ENCODE measurements at places on chromosomes 1 and 21.
A peak's percentile ranks its signal among the peaks of the same experiment; 100 is the strongest.

DNA sequence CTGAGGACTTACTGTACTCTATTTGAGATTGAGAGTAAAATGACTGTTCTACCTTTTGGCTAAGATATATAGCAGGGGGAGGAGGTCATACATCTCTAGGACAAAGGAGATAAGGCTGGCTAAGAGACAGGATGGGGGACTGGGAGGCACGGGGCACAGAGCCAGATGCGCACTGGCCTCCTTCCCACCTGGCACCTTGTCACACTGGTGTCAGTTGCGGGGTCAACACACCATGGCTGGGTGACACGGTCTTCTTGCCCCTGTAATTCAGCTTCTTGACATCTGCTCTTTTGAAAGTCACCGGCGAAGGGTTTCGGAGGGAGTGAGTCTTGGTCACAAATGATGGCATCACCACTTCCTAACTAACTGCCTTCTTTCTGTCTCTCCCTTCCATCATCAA, 177.3 kb downstream of the ZSCAN20 start:
- DNase-seq: no peak

DNA sequence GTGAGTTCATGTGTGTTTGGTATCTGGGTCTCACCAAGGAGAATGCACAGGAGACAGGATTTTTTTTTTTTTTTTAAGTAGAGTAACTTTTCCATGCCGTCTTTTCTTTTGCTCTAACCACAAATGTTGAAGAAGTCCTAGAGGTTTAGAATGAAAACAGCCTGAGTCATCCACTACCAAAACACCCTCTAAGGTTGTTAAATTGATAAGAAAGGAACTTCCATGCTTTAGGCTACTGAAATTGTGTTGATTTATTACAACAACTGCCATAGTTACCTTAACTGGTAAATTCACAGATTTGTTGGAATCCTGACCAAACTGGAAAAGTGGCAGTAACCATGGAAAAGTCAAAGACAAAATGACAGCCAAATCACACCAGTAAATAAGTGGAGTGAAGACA, 375.6 kb downstream of the AMY1C start:
- DNase-seq: no peak

DNA sequence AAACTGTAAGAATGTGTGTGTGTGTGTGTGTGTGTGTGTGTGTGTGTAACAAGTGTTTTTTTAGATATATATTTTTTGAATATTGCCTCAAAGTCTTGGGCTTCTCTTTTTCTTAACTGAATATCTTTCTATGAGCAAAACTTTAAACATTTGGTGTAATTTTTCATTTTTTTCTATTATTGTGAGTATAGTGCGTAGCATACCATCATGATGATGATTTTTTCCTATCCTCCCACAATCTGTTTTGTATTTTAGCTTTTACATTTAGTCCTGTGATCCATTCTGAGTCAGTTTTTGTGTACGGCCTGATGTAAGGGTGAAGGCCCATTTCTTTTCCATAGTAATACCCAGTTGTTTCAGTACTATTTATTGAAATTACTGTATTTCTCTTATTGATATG, 680.6 kb downstream of the TTLL7 start:
- DNase-seq: no peak

DNA sequence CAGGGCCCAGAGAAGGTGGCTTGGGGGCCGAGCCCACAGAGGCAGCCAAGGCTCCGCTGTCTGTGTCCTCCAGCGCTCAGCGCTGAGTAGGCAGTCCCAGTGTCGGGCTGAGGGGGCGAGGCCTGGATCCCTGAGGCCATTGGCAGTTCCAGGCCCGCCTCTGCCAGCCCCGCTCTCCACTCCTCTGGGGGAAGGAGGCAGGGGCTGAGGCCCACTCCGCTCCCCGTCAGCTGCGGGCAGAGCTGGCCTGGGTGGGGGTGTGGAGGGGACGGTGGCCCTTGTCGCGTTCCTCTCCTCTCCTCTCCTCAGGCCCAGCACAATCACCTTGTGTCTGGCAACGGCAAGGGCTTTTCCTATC, 132.8 kb downstream of the CASZ1 start:
- DNase-seq: peak; percentile 22

- DNase-seq: no peak
These were observed 366.8 kb upstream of the DPYD start for GRCh38 chr1:98287626-98288025.

- no peak for DNase-seq
These were observed 21.7 kb upstream of the VASH2 start for GRCh38 chr1:212928323-212929291.

DNA sequence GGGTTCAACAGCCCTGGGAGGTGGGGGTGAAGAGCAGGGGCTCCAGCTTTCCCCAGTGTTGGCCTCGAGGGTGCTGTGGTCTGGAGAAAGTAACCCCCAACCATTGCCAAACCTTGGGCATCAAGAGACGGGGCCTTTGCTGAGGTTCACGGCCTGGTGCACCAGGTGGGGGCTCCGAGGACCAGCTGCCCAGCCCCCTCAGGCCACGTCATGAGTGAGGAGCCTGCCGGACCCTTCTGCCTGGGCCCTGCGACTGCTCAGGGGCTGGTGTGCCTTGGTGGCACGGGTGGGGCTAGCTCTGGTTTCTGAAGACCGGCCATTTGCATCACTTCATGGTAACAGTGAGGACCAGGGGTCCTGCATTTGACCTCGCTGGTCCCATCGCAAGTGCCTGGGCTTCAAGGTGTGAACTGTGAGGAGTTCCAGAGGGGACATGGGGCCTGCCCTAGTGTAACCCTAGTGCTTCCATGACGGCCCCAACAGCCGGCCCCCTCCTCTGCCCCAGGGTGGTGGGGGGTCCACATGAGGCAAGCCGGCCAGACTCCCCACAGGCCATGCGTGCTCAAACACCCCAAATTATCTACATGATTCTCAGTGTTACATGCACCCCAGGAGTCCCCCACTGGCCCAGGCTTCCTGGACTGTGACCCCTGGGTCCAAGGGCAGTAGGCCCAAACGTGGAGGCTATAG, 13.5 kb downstream of the MORN1 start:
- no peak for DNase-seq

GRCh38 chr1:236701782-236702181, 15.5 kb downstream of the ACTN2 start:
- no peak for DNase-seq

DNA sequence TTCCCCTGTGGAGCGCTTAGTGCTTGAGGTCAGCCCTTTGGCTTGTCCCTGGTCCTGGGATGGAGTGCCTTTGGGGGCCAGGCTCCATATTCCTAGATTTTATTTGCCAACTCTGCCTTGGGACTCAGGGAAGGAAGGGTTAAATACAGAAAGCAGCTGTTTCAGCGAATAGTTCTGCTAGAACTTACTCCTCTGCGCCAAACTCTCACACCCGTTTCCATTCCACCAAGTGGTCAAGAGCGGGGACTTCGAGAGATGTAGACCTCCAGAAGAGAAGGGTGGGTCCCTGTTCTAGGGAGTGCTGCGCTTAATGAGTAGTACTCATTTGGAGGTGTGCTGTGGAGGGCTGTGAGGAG, 704 bp upstream of the TOMM40L start:
- no peak for DNase-seq

DNA sequence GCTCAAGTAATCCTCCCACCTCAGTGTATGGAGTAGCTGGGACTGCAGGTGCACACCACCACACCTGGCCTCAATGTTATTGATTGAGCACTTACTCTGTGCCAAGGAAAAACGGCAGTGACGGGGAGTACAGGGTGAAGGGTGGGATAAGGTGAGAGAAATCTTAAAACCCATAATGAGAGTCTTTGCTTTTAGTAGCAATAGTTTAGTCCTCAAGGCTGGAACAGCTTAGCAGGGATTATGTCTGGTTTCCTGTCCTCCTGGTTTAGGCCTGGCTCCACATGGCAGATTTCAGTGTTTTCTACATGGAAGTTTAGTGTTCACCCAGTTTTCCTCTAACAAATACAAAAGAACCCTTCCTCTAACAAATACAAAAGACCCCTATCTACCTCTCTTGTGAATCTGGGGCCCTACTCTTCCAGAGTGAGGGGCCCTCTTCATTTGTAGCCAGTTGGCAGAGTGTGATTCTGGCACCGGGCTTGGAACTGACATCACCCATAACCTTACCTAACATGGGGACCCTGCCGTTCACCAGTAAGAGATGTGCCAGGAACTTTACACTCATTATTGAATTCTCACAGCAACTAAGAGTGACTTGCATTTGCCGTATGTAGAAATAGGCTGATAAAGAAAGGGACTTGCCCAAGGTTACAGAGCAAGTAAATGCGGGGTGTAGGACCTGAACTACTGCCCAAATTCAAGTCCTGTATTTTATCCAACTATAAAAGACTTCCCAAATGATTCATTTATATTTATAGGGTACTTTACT, 6.9 kb downstream of the ZNF691 start:
- no peak for DNase-seq

GRCh38 chr1:118151312-118151937, 33.6 kb downstream of the SPAG17 start:
- peak; percentile 57 for DNase-seq

DNA sequence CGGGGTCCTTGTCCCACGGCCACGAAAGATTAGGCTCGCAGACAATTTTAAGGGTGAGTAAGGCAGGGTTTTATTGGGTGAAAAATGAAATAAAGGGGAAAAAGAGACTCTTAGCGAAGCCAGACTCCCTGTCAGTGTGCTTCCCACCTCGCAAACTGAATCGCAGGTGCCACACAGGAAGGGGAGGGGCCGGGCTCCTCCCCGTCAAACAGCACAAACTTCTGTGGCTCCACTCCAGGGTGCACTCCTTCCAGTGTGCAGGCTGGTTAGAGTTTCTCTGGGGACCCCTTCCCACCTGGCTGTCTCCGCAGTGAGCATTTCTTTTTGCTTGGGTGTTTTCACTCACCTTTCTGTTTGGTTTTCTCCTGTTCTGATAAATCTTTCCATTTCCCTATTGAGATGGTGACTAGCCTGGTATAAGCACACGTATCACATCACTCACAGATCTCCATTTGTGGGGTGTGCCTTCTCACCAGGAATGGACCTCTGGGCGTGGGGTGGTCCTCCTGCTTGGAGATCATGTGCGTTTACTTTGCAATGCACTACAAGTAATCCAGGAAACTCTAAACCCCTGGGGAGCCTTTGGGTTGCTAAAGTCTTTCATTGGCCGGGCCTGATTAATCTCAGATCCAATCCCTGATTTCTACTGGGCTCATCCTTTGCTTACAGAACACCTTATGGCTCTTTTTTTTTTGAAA, 37.6 kb upstream of the GALNT2 start:
- no peak for DNase-seq

DNA sequence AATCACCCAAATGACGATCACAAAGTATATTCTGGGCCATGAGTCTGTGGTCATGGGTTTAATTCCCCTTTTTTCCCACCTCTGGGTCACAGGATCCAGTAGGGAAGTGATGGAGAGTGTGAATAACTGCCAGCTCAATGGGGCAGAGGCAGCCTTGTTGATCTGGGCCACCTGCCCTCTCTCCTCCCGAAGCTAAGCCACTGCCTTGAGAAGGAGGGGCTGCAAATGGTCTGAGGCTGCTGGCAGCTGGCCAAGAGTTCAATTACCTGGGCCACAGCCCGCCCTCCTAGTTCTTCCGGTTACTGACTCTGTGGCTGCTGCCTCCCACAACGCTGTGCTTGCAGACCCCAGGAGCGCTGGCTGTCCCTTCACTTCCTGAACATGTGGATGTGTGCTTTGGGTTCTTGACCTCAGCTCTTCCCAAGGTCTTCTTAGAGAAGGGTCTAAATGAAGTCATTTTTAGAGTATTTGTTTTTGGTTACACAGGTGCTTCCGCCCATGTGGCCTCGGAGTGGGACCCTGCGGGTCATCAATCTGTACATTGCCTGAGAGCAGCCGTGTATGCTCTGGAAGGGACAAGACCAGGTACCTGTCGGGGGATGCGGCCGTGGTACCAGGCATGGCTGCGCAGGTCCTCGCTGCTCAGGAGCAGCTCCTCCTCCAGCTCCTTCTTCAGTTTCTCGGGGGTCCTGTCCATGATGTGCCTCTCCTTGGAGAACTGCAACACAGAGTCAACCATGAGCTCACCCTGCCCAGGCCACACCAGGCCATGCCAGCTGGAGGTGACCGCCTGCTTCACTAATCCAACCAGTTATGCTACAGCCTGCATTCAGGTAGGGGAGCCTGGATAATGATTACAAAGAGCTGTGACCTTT, 89.7 kb downstream of the BCAR3 start:
- DNase-seq: no peak

DNA sequence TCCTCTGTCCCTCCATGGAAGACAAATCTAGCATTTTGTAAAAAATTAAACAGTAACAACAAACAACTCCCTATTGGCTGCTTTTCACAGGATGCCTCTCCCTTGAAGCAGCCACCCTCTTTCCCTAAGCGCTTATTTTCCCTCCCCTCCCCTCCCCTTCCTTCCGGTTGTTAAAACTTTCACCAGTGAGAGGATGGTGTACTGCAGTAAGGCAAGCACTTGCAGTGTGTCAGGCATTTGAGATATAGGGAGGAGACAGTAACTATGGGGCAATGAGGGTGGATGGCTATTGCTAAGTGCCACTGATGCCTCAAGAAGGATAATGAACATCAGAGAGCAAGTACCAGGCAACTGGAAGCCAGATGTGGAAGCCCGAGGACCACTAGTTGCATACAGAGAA, 19.1 kb upstream of the KIAA1614 start:
- no peak for DNase-seq

GRCh38 chr1:212587016-212587887, 21.3 kb upstream of the ATF3 start:
- no peak for DNase-seq

DNA sequence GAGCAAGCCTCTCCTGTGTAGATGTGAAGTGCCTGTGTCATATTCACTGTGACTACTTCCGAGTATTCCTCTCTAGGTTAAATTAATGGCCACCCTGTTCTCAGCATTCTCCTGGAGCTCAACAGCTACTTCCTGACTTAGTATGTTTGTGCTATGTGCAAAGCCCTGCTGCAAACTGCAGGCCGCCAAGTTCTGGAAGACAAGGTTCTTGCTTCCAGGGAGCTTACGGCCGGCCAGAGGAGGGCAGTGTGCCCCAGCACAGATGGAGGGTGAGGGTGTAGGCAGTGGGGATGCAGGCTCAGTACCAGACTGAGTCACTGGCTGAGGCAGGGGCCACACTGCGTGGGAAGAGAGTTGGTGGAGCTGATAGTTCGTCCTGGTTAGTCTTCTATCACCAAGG, 43.2 kb downstream of the ELK4 start:
- peak; percentile 57 for DNase-seq

DNA sequence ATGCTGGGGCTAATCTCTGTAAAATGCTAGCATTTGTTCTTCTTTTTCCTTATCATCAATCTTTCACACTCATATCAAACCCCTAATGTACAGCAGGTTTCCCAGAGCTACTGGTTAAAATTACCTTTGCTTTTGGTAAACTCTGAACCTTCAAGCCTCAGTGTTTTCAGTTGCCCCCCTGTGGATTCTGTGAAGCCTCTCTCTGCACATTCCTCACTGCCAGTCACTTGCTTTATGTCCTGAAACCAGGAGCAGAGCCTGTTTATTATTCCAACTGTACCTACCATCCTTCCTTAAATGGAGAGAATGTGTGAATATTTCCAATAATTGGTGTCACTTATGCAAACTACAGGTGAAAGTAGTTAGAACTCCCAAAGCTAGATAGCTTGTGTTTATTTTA, 134.2 kb downstream of the NEK7 start:
- no peak for DNase-seq

All from cerebellar cortex (tissue), 1 donor.